Heart left ventricle (tissue), 16 donors: ENCODE measurements at places on chromosomes 6 and 20. TPM values are rescaled to one million over a fixed set of nuclear protein-coding genes. Genes with fewer than 3 reads are reported as not detected.

- DNase-seq: no peak
Measured at GRCh38 chr20:40680161-40680959, 8.7 kb downstream of the MAFB start.

GRCh38 chr6:150250826-150251225, 108.0 kb downstream of the PPP1R14C start:
- DNase-seq: peak; percentile 43

- DNase-seq: no peak
Measured at GRCh38 chr6:119384444-119384843, 34.9 kb upstream of the MAN1A1 start.

The PSMG4 gene
- 6.2 TPM for total RNA-seq

GRCh38 chr6:112881828-112882780, 535.0 kb downstream of the RFPL4B start:
- DNase-seq: no peak

DNA sequence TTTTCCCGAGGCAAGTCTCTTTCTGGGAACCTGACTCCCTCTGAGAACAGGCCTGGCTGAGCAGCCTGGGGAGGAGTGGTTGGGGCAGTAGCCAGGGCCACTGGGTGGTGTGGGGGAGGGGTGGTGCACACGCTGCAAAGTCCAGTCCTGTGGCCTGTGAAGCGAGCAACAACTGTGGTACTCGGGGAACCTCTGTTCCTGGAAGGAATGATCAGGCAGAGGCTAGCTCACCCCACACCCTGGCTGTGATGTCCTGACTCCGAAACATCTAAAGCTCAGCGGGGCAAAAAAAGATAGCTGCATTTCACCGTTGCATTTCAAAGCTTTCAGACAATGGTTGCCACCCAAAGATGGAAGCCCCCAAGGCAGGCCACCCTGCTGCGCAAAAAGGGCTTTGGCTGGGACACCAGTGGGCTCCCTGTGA, 25.5 kb downstream of the PCK1 start:
- no peak for DNase-seq

The IL17F gene
- total RNA-seq: not detected

DNA sequence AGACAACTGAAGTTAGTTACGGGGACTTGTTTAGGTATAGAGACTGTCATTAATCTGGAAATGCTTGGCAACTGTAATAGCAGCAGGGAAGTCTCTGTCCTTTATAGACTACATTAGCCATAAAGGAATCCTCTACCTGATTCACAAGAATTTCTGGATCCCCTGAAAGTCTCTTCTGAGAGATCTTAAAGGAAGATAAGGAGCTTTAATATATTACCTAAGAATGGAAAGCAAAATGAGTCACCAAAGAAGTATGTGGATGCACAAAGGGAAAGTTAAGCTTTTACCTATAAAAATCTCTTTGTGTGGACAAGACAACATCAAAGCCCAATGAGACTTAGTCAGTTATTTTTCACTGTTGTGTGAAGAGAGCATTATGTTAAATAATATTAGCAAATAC, 92.2 kb upstream of the RSPO3 start:
- DNase-seq: no peak

The HAO1 gene
- not detected for total RNA-seq

- no peak for DNase-seq
Measured at GRCh38 chr20:1934721-1935573, 39.7 kb downstream of the SIRPA start.
